ENCODE measurements at places on chromosomes 2 and 18.
A peak's percentile ranks its signal among the peaks of the same experiment; 100 is the strongest.

DNA sequence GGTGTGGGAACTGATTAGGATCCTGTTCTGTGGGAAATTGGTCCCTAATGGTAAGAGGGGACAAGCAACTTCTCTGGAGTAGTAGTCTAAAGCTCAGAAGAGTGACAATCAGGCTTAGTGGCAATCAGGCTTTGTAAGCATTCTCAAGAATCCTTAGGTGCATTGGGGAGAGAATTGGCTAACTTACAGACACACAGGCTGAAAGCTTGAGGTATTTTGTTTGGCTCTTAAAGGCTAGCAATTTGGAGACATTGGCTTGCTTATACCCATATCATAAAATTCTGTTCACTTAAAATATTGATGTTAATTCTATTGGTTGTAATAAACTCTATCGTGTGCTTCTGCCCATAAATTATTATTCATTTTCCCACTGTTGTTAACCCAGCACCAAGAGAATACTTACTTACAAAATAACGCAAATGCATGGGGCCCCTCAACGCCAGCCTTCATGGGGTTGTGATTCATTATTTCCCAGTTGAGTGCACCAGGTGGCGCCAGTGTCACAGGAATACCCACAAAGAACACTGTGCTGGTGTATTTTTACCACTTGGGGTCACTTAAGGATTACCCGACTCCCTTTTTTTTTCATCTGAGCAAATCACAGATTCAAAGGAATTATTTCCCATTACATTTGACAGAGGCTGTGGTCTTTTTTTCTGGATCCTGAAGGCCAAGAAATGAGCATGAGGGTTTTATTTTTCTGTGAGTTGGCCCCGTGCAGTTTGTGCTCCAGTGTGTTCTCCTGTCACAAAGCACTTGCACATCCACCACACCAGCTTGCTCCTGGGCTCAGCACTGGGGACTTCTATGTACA is 45.5 kb downstream of the DDX1 start:
- peak; percentile 61 for DNase-seq

DNA sequence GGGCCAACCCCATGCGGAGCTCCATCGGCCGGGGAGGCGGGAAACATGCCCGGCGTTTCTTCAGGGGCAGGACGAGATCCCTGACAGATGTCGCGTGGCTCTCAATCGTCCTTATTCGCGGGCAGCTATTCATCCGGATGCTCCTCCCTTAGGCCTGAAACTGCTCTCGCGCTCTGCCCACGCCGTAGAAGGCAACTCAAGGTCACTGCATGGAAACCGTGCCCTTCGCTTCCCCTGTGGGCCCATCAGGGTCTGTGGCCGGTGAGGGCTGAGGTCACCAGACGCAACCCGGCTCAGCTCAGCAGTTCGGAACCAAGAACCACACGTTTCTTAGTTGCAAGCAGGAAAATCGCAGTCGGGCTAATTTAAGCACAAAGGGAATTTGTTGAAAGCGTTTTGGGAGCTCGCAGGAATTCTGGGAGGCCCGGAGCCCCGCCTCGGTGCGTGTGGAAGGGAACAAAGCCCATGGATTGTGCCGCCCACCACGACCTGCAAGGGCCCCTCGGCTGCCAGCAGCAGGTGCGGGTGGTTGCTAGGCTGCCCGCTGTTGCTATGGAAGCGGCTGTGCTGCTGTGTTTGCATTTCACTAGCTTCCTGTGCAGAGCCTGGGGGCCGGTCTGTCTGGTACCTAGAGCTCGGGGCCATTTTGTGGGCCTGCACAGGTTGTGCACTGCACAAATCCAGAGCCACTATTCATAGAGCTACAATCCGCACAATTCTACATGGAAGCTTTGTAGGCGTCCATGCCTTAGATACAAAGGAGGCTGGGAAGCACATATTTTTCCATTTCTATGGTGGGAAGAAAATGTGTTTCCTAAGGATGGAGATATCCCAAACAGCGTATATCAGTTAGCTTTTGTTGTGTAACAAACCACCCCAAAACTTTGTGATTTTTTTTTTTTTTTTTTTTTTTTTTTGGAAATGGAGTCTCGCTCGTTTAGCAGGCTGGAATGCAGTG is 6.0 kb upstream of the ALLC start:
- DNase-seq: no peak

- DNase-seq: no peak
Observed at GRCh38 chr2:18077704-18078103, 199.2 kb downstream of the KCNS3 start.

- no peak for DNase-seq
Observed at GRCh38 chr2:221671515-221671914, 99.4 kb upstream of the EPHA4 start.

GRCh38 chr2:55148269-55148668 is 83.8 kb downstream of the CLHC1 start:
- no peak for DNase-seq

DNA sequence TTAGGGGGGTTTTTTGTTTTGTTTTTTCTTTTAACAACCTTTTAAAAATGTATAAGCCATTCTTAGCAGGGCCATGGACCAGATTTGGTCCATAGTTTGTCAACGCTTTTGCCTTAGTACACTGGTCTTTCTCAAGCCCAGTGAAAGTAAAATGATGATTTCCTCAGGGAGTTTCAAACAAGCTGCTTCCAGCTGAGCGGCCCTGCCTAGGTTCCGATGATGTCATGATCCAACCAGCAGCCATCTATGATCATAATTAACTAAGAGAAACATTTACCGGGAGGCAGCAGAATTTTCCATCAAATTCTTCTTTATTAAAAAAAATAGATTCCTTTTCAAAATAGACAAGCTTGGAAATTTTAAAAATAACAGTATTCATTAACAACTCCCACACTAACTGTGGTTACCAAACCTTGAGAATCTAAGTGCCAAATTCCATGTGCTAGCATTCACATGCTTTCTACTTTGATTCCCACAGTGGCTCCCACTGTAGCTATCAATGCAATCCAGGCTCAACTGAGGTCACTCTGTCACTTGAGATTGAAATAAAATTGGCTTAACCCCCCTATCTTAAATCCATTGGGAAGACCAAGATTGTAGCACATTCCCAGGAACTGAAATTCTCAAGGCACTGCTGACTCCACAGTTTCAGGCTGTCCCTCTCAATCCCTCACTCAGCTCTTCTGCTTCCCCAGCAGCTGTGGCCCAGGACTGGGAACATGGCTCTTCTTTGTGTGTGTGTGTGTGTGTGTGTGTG is 148.9 kb downstream of the RNF152 start:
- DNase-seq: peak; percentile 31

- no peak for DNase-seq
Observed at GRCh38 chr2:144011098-144011497, 508.8 kb downstream of the ZEB2 start.

- DNase-seq: no peak
Observed at GRCh38 chr2:81650048-81650971, 1345.8 kb upstream of the LRRTM1 start.

DNA sequence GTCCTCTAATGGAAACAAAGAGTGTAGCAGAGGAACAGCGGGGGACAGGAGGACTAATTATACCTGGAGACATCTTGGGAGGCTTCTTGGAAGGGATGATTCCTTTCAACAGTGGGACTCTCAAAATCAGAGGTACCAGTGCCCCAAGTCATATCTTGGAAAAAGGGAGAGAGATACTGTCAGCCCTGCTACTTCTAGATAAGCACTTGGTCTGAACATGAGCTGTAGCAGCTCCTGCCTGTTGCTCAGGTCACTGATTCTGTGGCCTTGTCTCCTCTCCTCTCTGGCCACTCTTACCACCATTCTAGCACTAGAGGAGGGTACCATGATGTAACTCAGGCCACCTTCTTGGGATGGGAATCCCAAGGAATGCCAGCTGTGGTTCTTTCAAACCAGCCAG is 54.5 kb downstream of the MFSD6 start:
- no peak for DNase-seq

All from tibial nerve (tissue), 4 donors.